G401 (cell line): ENCODE measurements at places on chromosomes 4 and X.

DNA sequence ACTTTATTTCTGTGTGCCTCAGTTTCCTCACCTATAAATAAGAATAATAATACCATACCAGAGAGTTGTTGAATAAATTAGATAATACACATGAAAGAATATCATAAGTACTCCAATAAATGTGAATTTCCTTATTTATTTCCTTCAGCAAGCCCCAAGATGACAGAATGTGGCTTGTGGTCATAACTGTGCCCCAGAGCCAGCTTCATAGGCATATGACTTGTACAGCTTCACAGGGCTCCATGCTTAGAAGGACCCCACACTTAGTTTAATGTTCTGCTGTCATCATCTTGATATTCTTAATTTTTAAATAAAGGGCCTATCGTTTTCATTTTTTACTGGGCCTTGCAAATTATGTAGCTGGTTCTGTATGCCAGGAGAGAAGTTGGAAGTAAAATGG is 25.3 kb downstream of the VSIG4 start:
- no peak for DNase-seq

DNA sequence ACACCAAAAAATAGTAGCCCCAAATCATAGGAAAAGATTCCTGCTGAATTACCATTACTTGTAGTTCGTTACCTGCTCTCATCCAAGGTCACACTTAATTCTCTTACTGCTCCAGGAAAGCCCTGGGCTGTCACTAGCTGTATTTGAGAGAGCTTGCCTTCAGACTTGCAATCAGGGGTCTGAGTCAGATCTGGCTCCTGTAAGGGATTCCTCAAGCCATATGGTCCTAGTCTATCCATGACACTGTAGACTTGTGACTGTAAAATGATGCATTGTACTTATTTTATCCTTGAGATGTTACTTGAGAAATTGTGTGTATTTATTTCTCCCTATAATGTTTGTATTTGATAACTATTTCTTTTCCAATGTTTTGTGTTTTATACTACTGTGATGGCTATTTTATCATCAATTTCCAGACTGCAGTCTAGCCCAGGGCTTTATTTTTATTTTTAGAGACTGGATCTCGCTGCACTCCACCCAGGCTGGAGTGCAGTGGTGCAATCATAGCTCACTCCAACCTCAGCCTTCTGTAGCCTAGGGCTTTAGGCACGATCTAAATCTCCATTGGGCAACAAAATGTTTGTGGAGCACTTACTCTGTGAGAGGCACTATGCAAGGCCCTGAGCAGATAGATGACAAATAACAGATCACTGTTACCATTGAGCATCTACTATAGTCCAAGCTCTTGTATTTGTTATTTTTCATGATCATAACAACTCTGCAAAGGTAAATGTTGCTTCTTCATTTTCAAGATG is 24.2 kb downstream of the ERVMER34-1 start:
- DNase-seq: no peak

DNA sequence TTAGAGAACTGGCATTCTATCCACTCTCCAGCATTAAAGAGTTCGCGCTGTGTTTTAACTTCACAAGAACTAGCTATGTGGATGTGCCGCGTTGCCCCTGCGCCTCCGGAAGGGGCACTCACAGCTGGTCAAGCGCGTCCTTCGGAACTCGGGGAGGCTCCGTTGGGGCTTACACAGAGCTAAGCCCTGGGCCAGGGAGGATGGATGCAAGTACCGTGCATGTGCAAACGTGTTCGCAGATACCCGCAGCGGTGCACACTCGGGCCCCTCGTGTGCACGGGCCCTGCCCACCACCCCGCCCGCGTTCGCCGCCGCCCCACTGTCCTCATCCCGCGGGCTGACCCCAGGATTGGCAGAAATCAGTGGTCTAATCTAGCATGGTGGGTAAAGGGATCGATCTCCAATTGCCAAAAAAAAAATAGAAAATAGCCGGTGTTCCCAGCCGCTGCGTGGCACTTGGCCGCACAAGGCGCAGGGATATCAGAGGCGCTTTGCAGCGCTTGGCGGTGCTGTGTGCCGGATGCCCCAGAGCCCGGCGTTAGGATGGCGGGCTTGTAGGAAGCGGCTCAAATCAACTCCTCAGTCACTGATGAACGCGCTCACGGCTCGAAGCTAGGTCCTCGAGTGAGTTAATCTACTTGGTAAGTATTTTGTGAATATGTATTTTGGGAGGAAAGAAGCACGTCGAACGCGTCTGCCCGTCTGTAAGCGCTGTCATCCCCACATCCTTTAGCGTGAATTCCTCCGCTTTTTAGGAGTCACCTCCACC is 989 bp upstream of the PCDH10 start:
- no peak for DNase-seq

DNA sequence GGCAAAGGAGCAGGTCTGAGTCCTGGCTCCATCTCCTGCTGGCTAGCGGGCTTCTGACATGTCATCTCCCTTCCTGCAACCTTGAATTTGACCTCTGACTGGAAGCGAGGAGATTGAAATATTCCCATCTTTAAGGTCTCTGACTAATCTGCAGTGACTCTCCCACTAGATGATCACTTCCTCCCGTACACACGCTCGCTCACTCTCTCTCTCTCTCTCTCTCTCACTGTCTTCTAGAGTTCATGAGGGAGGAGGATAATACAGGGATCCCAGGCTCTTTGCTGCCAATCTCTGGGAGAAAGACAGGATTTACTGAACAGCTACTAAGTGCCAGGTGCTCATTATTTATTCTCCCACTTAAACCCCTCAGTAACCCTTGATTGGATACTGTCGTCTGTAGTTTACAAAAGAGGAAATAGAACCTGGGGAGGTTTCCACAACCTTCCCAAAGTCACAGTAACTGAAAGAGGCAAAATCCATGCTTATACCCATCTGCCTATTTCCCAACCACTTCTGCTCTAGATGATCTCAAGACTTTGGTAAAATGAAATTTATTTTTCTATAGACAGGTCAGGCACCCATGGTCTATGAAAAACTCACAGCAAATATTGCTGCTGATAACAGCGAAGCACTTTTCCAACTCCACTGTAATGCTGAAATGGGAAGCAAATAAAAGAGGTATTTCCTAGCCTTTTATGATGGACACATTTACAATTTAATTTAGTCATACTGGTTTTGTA is 193.5 kb upstream of the C1QTNF7 start:
- DNase-seq: no peak

- no peak for DNase-seq
Measured at GRCh38 chr4:39521253-39521919, 5.9 kb downstream of the UGDH start.

- DNase-seq: no peak
Measured at GRCh38 chr4:153501578-153501977, 35.4 kb downstream of the TMEM131L start.

DNA sequence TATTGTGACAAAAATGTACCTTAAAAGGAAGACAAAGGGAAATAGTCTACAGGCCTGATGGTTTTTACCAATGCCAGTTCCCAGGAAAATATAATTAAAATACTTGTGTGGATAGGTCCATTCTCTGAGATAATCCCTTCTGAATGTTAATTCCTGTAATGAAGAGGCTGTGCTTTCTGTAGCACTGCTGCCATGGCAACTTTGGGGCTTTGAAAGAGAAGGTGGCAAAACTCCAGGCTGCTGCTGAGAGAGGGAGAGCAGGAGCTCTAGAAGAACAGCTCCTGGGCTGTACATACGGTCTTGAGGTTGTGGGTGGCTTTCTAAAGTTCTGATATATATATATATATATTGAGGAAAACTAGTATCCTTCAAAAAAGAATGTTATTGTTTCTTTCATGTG is 125.4 kb downstream of the PDLIM5 start:
- DNase-seq: peak; percentile 35

- no peak for DNase-seq
Measured at GRCh38 chrX:131277543-131278136, 11.5 kb downstream of the IGSF1 start.

DNA sequence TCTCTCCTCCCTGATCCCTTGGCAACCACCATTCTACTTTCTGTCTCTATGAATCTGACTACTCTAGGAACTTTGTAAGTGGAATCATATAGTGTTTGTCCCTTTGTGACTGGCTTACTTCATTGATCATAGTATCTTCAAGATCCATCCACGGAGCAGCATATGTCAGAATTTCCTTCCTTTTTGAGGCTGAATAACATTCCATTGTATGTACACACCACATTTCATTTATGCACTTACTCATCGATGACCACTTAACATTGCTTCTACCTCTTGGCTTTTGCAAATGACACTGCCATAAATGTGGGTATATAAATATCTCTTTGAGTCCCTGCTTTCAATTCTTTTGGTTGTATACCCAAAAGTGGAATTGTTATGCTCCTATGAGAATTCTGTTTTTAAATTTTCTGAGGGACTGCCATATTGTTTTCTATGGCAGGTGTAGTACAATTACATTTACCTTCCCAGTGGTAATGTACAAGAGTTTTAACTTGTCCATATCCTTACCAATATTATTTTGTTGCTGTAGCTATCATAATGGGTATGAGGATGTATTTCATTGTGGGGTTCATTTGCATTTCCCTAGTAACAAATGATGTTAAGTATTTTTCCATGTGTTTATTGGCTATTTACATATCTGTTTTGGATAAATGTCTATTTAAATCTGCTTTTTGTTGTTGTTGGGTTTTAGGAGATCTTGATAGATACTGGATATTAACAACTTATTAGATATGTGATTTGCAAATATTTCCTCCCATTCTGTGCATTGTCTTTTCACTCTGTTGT is 466.1 kb downstream of the C4orf33 start:
- no peak for DNase-seq

- no peak for DNase-seq
Measured at GRCh38 chrX:138298268-138298667, 413.2 kb downstream of the FGF13 start.

- no peak for DNase-seq
Measured at GRCh38 chr4:61886131-61886530, 686.0 kb downstream of the ADGRL3 start.

GRCh38 chr4:42954963-42955669 is 62.6 kb downstream of the GRXCR1 start:
- DNase-seq: peak; percentile 94

DNA sequence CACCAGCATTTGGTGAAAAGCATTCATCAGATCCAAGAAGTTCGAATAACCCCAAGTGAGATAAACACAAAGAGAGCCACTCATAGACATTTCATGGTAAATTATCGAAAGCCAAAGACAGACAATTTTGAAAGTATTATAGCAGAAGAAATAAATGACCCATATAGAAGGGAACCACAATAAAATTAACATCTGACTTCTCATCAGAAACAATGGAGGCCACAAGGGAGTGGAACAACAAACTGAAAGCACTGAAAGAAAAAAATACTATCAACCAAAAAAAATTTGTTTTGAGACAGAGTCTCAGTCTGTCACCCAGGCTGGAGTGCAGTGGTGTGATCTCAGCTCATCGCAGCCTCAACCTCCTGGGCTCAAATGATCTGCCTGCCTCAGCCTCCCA is 12.3 kb downstream of the DUSP9 start:
- no peak for DNase-seq

- no peak for DNase-seq
Measured at GRCh38 chr4:39429476-39430334, 23.0 kb downstream of the KLB start.

GRCh38 chr4:19729886-19730651 is 521.6 kb upstream of the SLIT2 start:
- DNase-seq: no peak

DNA sequence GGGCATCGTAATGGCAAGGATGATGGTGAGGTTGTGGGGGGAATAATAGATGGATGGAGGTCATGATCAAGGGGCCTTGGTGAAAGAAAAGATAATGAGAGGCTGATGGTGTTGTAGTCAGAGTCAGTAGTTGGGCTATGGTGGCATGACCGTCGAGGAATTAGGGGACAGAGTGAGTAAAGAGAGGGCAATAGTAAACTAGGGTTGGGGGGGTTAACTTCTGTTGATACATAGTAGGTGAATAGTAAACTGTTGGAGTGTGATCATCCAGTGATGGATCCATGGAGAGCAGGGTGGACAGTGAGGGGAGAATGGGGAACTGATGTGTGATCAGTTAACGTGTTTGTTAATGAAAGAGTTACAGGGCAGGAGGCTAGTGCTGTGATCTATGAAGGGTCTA is 920 bp downstream of the FTSJ1 start:
- DNase-seq: no peak

GRCh38 chr4:69830560-69831269 is 29.2 kb downstream of the SULT1E1 start:
- DNase-seq: no peak

DNA sequence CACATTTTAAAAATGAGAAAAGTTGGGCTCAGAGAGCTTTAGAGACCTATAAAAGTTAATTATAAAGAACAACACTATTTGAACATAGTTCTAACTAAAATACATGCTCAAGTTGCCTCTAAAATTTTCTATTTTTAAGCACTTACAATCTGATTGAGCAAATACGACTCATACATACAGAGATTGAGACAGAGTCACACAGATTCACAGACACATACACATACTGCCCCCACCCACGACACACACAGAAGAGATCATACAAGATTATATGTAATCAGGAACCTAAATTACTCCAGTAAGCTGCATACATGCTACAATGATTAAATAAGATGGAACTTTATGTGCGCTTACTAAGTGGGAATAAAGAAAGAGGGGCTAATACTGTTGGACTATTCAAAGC is 2.7 kb upstream of the ASB5 start:
- DNase-seq: no peak

GRCh38 chr4:100898844-100899243 is 381.0 kb upstream of the EMCN start:
- DNase-seq: no peak

DNA sequence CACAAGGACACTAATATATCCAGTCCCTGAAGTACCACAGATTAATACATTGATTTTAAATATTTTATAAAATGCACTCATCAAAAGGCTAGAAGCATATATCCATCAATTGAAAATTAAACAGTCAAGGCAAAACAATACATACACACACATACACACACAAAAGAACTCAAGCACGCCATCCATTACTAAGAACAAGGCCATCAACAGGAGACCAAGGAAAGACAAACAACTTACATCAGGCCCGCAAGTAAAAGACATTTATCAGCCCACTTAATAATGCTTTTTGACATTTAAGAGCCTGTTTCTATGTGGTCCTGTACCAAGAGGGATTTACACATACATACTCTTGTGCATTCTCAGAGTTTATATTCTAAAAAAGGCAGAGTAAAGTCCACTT is 50.0 kb upstream of the ZNF827 start:
- DNase-seq: no peak

GRCh38 chrX:154436983-154437752 is at the start of gene GDI1:
Gene GDI1, plus strand, starts transcription at chrX:154437154. Its CDS starts 101 bp downstream, at chrX:154437255.
- no peak for DNase-seq

GRCh38 chrX:123223859-123224258 is 39.8 kb downstream of the GRIA3 start:
- no peak for DNase-seq

GRCh38 chr4:152734699-152735050 is 44.9 kb downstream of the TIGD4 start:
- DNase-seq: no peak
